T47D (cell line): ENCODE measurements at places on chromosomes 1 and 21.

GRCh38 chr1:27547220-27548116, 56.5 kb downstream of the AHDC1 start:
- no peak for DNase-seq

GRCh38 chr1:80468356-80468755, 1332.4 kb upstream of the ADGRL2 start:
- no peak for DNase-seq

- DNase-seq = no peak
Observed at GRCh38 chr1:6075748-6076147, 30.1 kb downstream of the KCNAB2 start.

DNA sequence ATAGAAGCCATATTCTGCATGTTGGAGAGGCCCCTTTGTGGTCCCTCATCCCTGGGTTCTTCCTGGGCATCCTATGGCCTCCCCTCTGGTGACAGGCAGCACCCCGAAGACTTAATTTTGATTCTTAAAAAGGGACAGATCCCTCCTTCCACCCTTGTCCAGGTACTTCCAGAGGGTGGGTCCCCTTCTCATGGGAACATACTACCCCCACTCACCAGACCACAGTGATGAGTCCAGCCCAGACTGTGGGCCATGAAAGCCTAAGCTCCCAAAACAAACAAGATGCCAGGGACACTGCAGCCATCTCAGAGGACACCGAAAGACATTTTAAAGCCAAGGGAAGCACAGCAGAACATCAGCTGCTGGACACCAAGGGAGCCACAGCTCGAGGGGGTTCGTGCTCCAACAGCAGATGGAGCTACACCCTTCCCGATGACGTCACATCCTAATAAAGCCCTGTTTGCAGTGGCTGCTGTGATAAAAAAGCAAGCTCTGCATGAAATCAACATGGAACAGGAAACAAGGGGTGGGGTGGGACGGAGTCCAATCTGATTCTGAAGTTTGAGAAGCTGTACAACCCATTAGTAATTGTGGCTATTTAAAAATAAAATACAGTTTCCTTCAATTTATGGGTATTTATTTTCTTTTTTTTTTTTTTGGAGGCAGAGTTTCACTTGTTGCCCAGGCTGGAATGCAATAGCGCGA, 32.4 kb downstream of the GNB1 start:
- DNase-seq = peak; percentile 64

GRCh38 chr1:32953495-32953894, 11.1 kb downstream of the RNF19B start:
- DNase-seq = no peak

- no peak for DNase-seq
Observed at GRCh38 chr1:243475966-243476365, 220.1 kb downstream of the SDCCAG8 start.

- no peak for DNase-seq
Observed at GRCh38 chr1:85365851-85366250, 89.4 kb upstream of the BCL10 start.

DNA sequence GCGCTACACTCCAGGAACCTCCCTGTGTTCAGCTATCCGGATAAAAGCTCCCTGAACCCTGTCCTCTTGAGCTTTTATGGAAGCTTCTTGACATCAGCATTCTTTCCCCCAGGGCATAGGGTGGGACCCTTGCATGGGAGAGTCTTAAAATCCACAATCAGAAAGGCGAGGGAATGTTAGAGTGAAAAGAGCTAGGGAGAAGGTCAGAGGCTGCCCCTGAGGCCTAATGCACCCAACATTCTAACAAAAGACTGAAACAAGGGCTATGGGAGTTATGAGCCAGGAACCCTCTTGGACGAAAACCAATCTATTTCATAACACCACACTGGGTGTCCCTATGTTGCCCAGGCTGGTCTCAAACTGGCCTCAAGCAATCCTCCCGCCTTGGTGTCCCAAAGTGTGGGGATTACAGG, 36.7 kb downstream of the NEK2 start:
- DNase-seq = no peak

- DNase-seq = no peak
Observed at GRCh38 chr1:19879227-19879626, 3.0 kb upstream of the OTUD3 start.

DNA sequence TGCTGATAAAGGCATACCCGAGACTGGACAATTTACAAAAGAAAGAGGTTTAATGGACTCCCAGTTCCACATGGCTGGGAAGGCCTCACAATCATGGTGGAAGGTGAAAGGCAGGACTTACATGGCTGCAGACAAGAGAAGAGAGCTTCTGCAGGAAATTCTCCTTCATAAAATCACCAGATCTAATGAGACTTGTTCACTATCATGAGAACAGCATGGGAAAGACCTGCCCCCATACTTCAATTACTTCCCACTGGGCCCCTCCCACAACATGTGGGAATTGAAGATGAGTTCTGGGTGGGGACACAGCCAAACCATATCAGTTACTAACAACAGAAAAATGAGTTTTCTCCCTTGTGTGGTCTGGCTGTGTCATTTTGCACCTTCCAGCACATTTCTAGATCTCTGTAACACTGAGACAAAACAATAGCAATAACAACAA, 741.4 kb downstream of the KCNT2 start:
- DNase-seq = no peak

GRCh38 chr21:36709030-36709867, 10.3 kb downstream of the SIM2 start:
- no peak for DNase-seq

GRCh38 chr1:196774175-196774574, 465 bp upstream of the CFHR3 start:
- no peak for DNase-seq

- DNase-seq = no peak
Observed at GRCh38 chr1:221916176-221916575, 174.3 kb upstream of the DUSP10 start.

GRCh38 chr1:201456499-201457309, 12.3 kb downstream of the PHLDA3 start:
- DNase-seq = peak; percentile 47

GRCh38 chr1:61659061-61659460, 65.9 kb downstream of the TM2D1 start:
- DNase-seq = no peak

DNA sequence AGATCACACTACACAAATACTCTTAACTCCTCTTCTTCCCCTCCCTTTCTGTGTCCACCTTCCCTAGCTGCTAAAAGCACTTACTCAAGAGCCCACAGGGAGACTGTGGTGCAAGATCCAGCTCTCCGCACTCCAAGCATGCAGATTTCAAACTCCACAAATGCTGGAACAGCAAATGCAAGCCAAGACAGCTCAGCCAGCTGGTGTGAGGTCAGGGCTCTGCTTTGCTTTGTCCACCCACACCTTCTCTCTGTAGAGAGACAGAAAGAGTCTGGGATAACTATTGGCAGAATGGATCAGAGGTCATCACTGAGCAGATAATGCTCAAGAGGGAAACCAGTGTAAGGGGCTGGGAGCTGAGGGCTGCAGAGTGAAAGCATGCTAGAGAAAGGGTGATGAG, 45.2 kb upstream of the DPT start:
- no peak for DNase-seq

DNA sequence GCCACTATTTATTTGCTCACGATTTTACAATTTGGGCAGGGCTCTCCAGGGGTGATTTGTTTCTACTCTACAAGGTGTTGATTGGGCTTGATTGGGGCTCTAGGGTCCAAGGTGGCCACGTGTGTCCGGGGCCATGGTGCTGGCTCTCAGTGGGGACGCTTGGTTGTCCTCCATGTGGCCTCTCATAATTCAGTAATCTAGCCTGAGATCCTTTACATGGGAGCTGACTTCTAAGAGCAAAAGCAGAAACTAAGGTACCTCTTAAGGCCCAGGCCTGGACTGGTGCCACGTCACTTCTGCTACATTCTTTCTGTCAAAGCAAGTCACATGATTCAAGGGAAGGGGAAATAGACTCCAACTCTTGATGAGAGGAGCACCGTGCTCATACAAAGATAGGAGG, 8.1 kb upstream of the PSRC1 start:
- no peak for DNase-seq

DNA sequence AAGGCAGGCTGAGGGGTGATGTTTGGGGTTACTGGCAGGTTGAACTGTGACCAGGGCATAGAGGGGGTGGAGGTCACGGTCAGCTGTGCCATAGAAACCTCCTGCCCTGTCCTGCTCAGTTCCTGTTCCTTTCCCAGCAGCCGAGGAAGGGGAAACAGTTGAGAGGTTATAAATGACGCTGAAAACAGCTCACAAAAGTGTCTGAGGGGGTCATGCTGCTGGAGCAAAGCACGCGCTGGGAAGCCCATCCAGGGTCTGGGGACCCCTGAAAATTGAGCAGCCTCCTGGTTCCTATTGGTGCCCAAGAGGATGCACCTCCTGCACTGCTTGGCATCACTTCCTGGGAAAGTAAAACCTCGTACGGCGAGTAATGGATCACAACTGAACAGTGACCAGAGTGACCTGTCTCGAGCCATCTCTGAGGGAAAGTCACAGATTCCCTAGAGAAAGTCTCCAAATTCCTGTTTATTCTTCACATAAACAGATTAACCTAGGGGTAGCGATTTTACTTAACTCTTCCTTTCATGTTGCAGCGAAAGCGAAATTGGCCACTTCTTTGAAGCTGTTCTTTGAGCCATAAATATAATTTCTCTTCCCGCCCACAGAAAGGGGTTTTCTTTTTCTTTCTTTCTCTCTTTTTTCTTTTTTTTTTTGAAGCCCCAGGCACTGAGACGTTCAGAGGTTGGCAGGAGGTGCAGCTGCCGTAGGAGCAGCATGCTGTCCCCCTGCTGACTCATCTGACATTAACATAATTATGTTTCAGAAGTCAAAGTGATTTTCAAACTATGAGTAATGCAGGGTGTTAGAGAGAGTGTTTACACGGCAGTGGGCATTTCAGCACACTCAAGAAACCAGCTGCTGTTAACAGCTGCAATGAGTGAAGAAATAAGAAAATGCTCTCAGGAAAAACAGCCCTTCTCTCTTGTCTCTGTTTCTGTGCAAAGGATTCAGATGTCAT, 41.8 kb upstream of the ATF3 start:
- DNase-seq = peak; percentile 54

DNA sequence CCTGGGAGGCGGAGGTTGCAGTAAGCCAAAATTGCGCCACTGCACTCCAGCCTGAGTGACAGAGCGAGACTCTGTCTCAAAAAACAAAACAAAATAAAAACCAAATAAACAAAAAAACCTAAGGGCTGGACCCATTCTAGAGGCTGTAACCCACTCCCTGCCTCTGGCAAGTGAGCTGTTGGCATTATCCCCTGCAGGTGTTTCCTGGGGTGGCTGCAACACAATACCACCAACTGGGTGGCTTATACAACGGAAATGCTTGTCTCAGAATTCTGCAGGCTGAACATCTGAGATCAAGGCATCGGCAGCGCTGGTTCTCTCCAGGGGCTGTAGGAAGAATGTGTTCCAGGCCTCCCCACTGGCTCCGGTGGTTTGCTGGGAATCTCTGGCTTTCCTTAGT, 15.2 kb downstream of the LRRC38 start:
- no peak for DNase-seq

GRCh38 chr1:65994223-65994622, 201.5 kb downstream of the PDE4B start:
- DNase-seq = no peak

- no peak for DNase-seq
Observed at GRCh38 chr1:66944330-66945274, 19.8 kb downstream of the MIER1 start.

- no peak for DNase-seq
Observed at GRCh38 chr1:228089519-228090380, 7.2 kb downstream of the ARF1 start.

- DNase-seq = no peak
Observed at GRCh38 chr1:12486401-12487005, 131.5 kb downstream of the DHRS3 start.

- no peak for DNase-seq
Observed at GRCh38 chr1:85450832-85451231, 14.1 kb downstream of the DDAH1 start.

DNA sequence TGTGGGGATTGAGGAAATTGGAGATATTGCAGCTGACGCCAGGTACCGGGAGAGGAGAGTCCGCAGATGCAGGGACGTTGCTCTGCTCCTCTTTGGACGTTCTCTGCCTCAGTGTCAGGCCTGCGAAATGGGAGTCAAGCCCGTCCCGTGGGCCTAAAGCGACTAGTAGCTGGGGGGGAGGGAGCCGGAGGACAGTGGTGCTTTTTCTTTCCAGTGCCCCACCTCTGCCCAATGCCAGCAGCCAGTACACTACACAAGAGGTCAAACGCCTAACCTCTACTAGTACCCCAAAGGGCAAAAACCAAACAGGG, 413.6 kb upstream of the ESRRG start:
- no peak for DNase-seq

DNA sequence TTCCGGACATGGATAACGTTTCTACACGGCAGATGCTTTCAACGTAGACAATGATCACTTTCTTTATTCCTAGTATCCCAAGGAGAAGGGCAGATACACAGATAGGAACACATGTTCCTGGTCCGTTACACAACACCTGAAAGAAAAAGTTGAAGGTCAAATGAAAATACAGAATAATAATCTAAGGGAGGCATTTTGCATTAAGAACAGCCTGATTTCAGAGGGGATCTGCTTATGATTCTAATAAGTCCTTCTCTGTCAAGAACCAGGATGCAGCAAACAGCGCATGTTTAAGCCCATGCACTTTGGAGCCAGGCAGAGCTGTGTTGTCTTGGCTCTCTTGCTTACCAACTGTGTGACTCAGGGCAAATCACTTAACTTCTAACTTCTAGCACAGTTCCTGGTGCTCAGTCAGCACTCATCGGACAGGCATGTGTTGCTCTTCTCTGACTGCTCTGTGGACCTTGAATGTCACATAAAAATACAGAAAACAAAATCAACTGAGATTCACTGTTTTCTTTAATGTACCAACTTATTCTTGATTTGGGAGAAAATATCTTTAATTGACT, 56.3 kb upstream of the CNN3 start:
- DNase-seq = no peak

- DNase-seq = no peak
Observed at GRCh38 chr1:125080077-125080476, 3895.3 kb downstream of the SRGAP2C start.

DNA sequence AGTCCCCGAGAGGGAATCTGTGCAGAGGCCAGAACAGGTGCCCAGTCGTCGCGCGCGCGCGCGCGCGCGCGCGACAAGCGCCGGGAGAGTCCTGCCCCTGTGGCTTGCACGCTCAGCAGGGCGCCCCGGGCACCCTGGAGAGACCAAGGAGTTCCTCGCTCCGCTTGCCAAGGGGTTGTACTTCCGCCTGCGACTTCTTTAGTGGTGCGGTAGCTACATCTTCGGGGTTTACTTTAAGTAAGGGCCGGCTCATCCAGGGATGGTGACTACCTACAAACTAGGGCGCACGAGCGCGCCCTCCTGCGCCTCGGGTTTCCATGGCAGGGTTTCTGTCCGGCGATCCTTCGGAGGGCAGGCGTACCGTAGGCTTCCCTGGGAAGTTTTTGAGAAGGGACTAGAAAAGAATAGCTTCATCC, 1.4 kb downstream of the LHX4 start:
- peak; percentile 95 for DNase-seq

GRCh38 chr21:32211306-32211705, 67.5 kb downstream of the MIS18A start:
- no peak for DNase-seq

GRCh38 chr21:29526545-29526944, 227.8 kb downstream of the BACH1 start:
- no peak for DNase-seq

GRCh38 chr21:33245289-33245918, 15.7 kb downstream of the IFNAR2 start:
- DNase-seq = no peak

GRCh38 chr1:184010788-184011187, 26.7 kb downstream of the COLGALT2 start:
- DNase-seq = no peak
